ENCODE measurements at places on chromosomes 1 and 21. TPM values are rescaled to one million over a fixed set of nuclear protein-coding genes. Genes with fewer than 3 reads are reported as not detected.

GRCh38 chr1:160432371-160432786 is 32.0 kb downstream of the VANGL2 start:
- no peak for DNase-seq

DNA sequence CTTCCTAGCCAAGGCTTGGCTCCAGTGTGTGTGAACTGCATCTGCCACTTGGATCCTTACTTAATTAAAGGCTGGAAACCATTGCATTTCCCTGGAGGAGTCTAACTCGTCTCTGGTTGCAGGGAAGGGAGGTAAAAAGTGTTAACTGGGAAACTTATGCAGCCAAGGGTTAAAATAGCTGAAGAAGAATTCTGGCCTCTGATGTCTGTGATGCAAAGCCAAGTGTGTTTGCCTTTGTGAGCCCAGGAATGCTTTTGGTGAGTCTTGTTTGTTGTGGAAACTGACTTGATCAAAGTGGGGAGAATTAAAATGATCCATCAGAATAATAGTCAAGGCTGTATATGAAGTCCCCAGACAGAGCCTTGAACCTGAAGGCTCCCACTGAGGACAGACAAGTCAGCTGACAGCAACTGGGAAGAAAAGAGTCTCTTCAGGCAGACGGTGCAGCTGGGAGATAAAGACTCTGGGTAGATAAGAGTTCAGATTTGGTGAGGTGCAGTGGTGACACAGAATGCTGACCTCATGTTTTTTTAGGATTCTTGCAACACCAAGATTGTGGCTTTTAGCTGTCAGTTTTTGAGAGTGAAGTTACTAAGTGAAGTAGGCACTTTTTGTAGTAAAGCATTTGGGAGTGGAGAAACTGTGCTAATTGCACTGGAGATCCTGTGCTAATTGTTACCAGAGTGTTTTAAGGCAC is 59.5 kb upstream of the WLS start:
- no peak for DNase-seq

- DNase-seq = no peak
Observed at GRCh38 chr1:204308023-204308628, 51.6 kb downstream of the PLEKHA6 start.

Gene GBP6
- not detected for total RNA-seq

Gene CELA3B
- total RNA-seq = not detected

Gene TRAF3IP3
- total RNA-seq = not detected

Gene GPR157
- total RNA-seq = 7.0 TPM

Data from dermis blood vessel endothelial cell (primary cell).